Astrocyte (in vitro differentiated cells and primary cell): ENCODE measurements at places on chromosomes 2 and 18. TPM values are rescaled to one million over a fixed set of nuclear protein-coding genes. Genes with fewer than 3 reads are reported as not detected.

The MXD1 gene
- 26.2 and 29.2 TPM in 2 replicates for total RNA-seq

The ATP8B1 gene
- 6.9 and 10.4 TPM in 2 replicates for total RNA-seq

The MDH1B gene
- total RNA-seq = 1.8 and 1.9 TPM in 2 replicates

The PROKR1 gene
- 0.05 TPM in 1 of 2 replicates, not detected in the other for total RNA-seq

The CD8B2 gene
- not detected in 2 replicates for total RNA-seq

- no peak overlapping the region for H3K27ac ChIP-seq
- no peaks in the 10 kb centered on the region for H3K27me3 ChIP-seq
- DNase-seq = no peak
- H3K4me3 ChIP-seq = no peak overlapping the region
Measured at GRCh38 chr2:200471324-200471848, 38.5 kb downstream of the KCTD18 start.

DNA sequence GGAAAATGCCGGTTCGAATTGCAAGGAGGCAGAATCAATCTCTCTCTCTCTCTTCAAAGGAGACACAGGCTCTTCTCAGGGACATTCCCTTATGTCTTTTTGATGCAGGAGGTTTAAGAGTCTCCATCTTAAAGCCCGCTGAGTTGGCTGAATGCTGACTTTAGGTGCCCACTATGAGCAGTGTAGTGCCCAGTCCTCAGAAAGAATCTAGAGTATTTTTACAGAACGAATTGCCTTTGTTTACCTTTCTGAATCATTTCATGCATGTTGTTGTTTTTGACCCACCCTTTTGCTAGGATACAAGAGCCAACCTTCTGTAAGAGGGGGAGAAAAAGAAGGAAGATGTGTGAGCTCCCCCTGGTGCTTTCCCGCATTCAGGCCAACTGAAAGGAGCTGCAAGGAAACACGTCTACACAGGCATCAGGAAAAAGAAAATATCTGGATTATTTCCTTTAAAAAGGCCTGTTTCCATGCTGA lies 193.5 kb upstream of the TCF4 start:
- peaks cover 4% of the 10 kb centered on the region for H3K4me1 ChIP-seq
- no peak overlapping the region for H3K4me3 ChIP-seq
- H3K27ac ChIP-seq = no peak overlapping the region

- peak overlapping the region; percentile 51 for H3K4me3 ChIP-seq
- no peak overlapping the region for H3K27ac ChIP-seq
- peaks cover 97% of the 10 kb centered on the region for H3K27me3 ChIP-seq
- H3K36me3 ChIP-seq = no peaks in the 10 kb centered on the region
- no peak for DNase-seq
Measured at GRCh38 chr2:222305516-222306392, 7.0 kb upstream of the PAX3 start.

DNA sequence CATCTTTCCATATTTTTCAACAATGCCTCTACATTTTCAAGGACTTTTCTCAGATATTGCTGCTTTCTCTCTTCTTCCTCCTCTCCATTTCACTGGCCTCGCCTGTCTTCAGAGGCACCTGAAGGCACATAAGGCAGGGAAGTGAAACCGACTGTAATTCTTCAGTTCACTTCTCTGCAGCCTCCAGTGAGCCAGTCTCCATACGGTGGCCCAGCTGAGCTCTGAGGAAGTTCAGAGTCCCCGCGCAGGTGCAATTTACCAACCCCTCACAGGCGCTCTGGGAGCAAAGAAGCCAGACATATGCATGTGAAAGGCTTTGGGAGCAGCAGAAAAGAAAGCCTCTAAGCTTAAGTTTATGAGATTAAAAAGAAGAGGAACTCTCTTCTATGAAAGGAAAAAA lies 12.4 kb downstream of the KLHL14 start:
- H3K27me3 ChIP-seq = no peaks in the 10 kb centered on the region
- H3K4me3 ChIP-seq = no peak overlapping the region
- H3K27ac ChIP-seq = no peak overlapping the region
- DNase-seq = no peak
- H3K4me1 ChIP-seq = no peaks in the 10 kb centered on the region

GRCh38 chr2:102266204-102266603 lies 45.2 kb upstream of the IL1RL1 start:
- DNase-seq = no peak
- H3K27ac ChIP-seq = no peak overlapping the region
- H3K4me1 ChIP-seq = no peaks in the 10 kb centered on the region
- H3K4me3 ChIP-seq = no peak overlapping the region
- H3K36me3 ChIP-seq = no peaks in the 10 kb centered on the region
